ENCODE measurements at places on chromosomes 1 and 21.
A peak's percentile ranks its signal among the peaks of the same experiment; 100 is the strongest.

- DNase-seq = peak; percentile 91
Observed at GRCh38 chr21:31509194-31510017, 150.1 kb upstream of the SOD1 start.

DNA sequence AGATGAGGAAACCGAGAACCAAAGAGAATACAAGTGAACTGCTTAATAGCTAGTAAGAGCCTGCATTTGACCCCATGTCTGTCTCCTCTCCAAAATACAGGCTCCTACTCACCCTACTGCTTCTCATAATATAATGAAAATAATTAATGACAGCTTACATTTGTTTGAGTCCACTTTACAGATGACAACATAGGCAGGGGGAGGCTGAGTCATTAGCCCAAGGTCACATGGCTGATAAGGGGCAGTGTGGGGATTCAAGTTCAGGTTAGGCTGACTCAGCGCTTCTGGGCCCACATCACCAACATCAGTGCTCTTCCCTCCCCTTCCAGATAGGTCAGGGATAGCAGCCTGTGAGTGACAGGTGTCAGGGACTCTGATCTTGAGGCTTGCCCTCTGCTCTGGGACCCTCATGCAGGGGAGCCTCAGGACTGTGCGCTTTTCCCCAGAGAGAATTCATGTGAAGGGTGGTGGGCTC lies 16.2 kb downstream of the AZIN2 start:
- DNase-seq = no peak

GRCh38 chr1:201791051-201791778 lies 37.7 kb upstream of the IPO9 start:
- DNase-seq = no peak

DNA sequence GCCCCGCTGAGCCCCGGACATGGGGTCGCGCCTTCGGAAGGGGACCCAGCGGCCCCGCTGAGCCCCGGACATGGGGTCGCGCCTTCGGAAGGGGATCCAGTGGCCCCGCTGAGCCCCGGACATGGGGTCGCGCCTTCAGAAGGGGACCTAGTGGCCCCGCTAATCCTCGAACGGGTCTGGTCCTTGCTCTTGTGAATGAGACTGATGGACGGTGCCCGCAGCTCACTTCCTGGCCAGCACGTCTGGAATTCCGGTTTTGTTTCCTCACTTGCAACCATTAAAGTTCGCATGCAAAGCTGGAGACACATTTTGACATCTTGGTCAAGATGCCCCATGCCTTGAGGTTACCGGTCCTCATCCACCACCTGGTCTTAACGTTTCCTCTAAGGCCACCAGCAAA lies 5.6 kb downstream of the WRAP73 start:
- DNase-seq = no peak

DNA sequence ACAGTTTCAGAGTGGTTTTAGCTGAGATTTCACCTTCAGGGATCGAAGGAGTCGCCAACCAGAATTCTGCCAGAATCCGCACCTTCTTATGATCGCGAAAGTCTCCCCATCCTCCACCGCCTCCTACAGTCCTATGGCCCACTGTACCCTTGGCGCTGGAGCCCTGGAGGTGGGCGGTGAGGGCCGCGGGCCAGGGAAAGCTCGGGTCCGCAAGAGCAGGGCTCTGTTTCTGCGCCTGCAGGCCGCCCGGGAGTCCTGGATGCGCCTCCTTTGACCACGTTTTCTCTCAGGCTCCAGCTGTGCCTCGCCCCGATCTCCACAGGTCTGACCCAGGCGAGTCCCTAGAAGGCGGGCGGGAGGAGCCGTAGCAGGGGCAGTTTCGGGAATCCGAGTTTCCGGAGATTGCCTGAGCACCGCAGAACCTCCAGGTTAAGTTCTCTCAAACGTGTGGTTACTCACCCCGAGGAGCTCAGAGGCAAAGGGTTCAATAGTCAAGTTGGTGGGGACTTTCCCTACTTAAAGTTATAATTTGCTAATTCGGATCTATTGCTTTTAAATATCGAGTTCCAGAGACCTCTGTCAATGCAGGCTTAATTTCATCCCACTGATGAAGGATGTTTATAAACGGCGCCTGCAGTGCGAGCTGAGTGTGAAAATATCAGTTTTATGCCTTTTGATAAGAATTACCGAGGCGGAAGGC lies 3.2 kb upstream of the LHX8 start:
- no peak for DNase-seq

DNA sequence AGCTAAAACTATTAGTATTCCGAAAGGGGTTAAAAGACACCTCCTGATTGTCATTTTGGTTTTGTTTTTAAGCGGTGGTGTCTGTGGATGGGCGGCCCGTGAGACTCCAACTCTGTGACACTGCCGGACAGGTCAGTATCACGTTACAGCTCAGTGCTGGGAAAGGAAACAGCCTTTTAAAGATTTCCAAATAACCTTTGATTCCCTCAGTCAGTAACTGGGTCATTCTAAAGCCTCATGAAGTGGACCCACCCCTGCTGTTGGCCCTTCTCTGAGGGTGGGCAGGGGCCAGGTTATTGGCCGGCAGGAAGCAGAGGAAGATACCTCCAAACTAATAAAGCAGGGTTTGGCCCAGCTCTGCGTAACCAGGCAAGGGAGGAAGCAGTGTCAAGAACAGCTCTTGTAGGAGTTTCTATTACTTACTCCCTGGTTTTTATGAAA lies 2.3 kb downstream of the RHOU start:
- no peak for DNase-seq

GRCh38 chr1:154351363-154352068 lies 26.2 kb downstream of the ATP8B2 start:
- DNase-seq = no peak

Data from activated CD4-positive, alpha-beta T cell treated with anti-CD3 and anti-CD28 coated beads, Interleukin-2, Interleukin-4, amounts not matched to agents 100 ng/mL and 50 ng/mL, durations not matched to agents 16 hours and 8 hours (primary cell).